ENCODE measurements at places on chromosomes 5 and 9. TPM values are rescaled to one million over a fixed set of nuclear protein-coding genes. Genes with fewer than 3 reads are reported as not detected.

The C5 gene
- 55.4 TPM for total RNA-seq

The SLC45A2 gene
- 1.4 TPM for total RNA-seq

The NR5A1 gene
- 0.20 TPM for total RNA-seq

DNA sequence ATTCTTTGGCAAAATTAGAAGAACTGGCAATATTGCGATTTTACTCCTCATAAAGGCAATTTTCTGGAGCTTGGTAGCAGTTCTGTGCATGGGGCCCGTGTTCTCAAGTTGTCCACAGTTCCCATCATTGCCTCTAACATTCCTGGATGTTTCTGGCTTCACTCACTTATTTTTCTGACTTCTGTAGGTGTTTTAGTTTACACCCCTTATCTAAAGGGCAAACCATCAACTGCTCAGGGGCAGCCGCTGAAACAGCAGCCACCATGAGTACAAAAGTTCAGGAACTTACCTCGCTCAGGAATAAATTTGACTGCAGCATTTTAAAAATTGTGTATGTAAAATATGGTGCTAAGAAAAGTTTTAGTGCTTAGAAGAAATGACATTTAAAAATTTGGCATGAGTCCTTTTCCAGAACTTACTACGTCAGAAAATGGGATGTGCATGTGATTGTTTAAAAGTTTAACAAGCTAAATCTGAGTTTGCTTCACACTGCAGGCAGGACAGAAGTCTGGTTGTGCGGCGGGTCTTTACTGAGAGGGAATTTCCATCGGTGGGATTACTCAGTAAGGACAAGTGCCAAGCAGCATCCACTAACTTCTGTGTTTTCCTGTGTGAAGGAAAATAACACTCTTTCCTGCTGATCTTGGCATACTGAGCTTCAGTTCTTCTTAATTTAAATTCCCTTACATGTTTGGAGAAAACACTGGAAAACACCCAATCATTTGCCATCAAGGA lies 261.7 kb downstream of the MAT2B start:
- no peak for DNase-seq

GRCh38 chr9:72788966-72789735 lies 163.7 kb downstream of the ALDH1A1 start:
- DNase-seq: no peak

The RMI1 gene
- total RNA-seq: 5.4 TPM

- DNase-seq: no peak
Measured at GRCh38 chr5:55969956-55970355, 24.8 kb downstream of the IL6ST start.

DNA sequence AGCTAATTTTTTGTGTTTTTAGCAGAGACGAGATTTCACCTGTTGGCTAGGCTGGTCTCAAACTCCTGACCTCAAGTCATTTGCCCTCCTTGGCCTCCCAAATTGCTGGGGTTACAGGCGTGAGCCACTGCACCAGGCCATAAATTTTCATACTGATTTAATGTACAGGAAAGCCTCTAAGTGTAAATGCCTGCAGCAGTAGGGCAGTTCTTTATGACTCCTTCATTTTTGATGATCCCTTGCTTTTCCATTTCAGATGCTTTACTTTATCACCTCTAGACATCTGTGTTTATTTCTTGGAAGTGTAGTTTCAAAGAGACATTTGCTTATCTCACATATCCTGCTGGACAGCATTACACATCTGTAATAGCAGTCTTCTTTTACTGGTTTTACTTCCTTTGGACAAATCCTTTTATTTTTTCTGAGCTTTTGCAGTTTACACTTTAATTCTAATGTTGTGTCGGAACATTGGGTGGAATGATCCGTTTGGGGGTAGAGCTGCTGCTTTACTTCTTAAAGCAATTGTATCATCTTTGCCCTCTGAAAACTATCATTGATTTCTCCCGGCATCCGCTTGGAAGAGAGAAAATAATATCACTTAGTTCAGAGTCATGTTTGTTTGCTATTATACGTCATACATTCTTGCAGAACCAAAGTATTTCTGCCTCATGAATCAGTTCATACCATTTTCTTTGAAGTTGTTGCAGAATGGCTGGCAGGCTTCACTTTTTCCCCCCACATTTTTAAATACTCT lies 36.0 kb downstream of the SCGB3A1 start:
- DNase-seq: no peak

All from hepatocyte (in vitro differentiated cells).